ENCODE measurements at places on chromosomes 16 and 17.

DNA sequence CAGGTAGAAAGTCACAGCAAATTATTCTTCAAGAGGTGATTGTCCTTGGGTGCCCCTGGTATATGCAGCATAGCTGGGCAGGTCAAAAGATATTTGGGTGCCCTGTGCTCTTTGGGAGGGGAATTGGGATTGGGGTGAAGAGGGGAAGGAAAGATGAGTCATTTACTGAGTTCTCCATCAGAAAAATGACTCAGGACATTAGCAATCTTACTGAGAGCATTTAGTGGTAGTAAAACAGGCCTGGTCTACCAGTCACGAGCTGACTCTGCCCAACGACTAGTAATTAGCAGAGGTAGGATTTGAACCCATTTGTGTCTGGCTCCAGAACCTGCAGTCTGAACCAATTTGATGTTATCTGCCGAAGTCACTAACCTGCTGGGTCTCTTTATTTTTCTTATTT lies 6.0 kb upstream of the GRIN2A start:
- DNase-seq = no peak

DNA sequence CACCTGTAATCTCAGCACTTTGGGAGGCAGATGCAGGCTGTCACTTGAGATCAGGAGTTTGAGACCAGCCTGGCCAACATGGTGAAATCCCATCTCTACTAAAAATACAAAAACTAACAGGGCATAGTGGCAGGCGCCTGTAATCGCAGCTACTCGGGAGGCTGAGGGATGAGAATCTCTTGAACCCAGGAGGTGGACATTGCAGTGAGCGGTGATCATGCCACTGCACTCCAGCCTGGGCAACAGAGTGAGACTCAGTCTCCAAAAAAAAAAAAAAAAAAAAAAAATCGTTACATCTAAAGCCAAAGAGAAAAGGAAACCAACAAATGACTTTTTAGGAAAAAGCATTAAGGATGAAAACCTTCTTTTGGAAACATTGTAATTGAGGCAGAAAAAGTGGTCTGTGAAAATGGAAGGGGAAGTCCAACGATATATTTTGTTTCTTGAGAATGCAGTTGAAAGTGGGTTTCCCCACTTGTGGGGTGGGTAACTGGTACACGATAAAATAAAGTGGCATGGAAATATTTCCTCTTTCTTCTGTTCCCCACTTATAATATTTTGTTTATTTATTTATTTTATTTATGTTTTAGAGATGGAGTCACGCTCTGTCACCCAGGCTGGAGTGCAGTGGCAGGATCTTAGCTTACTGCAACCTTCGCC lies 2.6 kb downstream of the SNX29 start:
- no peak for DNase-seq

GRCh38 chr17:62994931-62995330 lies 28.9 kb downstream of the TANC2 start:
- DNase-seq = no peak

DNA sequence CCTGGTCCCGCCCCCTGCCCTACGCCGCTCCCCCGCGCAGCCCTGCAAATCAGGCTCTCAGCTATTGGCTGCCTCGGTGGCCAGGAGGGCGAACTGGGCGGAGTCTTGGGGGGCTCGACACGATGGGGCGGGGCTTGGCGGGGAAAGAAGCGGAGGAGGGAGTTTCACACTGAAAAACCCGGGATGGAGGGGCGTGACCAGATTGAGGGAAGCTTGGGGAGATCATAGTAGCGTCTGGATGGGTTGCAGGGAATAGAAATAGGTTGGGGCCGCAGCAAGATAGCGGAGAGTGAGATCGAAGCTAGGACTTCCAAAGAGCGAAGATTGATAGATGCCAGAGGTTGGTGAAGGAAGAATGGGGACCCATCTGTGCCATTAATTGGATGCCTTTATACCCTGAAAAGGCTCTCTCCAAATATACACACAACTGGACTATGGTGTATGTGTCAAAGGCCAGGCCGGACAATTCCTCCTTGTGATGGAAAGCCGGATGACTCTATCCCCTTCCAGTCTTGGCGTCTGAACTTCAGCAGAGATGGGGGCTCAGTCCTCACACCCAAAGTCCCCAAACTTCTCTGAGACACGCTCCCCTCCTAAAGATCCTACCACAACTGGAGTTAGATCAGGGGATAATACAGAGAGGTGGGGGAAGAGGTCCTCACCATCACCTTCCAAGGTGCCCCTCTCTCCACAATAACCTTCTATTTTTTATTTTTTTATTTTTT lies 376 bp upstream of the STAC2 start:
- no peak for DNase-seq

GRCh38 chr17:31509805-31510177 lies 118.3 kb downstream of the RAB11FIP4 start:
- DNase-seq = no peak

DNA sequence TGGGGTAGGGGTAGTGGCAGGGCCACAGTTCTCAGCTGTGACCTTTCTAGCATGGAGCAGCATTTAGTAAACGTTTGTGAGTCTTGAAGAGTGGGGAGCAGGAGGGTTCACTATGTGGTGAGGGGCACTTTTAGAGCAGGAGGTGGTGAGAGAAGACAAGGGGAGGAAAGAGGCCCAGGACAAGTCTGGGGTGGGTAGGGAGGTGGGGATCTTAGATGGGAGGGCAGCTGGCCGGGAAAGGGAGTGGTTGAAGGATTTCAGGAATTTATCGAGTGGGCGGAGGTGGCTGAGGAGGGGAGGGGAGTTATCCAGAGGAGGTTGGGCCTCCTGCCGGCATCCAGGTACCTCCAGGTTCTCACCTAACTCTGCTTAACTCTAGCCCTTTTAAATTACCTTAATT lies 1.9 kb downstream of the CLEC16A start:
- no peak for DNase-seq

Measured in 8988T (cell line).